ENCODE measurements at places on chromosomes 2 and 18.

DNA sequence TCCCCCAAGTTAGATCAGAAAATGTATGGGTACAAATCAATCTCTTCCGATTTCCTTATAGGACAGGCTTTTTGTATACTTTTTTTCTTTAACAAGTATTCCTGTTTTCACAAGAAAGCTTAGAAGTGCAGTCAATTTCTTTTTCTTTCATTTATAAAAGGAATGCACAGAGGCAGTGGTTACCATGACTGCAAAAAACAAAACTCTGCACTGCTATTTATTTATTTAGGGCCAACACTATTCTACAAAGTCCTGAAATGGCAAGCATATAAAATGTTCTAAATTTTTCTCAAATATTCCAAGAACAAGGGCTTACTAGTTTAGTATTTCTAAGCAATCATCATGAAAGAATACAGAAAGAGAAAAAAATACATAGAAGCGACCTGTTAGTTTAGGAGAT is 22.2 kb downstream of the ATAD2B start:
- DNase-seq: no peak

DNA sequence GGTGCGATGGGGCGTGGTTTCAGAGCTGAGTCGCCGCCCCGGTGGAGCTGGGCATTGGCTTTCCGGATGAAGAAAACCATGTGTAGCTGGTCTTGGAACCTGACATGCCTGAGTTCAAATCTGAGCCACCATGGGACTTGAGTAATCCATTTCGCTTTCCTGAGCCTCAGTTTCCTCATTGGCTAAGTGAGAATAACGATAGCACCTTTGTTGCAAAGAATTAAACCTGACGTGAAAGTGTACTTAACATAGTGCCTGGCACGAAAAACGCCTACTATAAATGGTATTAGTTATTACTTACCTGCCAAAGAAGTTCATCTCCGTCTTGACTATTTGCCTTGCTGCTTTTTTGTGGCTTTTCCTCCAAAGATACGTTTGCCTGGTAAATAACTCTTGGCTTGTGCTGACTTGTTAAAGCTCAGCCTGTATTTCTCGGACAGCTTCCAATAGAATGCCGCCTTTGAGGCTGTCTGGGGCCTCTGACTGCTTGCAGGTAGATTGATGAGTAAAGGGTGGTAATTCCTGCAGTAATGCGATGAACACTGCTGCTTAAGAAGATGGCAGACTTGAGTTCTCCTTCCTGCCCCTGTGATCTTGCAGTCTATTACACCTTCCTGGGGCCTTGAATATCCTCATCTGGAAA is 1.3 kb downstream of the CDCA7 start:
- DNase-seq: no peak

- no peak for DNase-seq
Observed at GRCh38 chr2:10170256-10170655, 47.7 kb downstream of the RRM2 start.

DNA sequence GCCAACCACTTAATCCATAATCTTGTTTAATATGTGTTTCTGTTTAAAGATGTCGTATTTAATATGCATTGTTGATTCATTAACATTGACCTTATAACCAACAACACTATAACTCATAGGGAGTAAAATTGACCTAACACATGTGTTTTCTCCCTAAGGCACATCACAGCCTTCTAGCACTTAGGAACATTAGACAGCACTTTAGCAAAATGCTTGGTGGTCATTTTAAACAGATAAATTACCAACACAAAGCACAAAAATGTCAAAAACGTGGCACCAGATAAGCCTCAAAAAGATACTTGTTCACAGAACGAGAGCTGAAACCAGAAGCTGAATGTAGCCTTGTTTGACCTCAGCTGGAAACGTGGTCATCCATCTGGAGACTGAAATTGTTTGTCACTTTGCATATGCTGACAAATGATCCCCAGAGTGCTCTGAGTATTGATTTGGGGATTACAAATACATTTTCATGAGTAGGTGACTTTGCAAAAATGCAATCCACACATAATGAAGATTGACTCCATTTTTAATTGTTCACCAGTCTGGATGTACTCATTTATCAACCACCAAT is 139.2 kb downstream of the CCDC102B start:
- DNase-seq: no peak

DNA sequence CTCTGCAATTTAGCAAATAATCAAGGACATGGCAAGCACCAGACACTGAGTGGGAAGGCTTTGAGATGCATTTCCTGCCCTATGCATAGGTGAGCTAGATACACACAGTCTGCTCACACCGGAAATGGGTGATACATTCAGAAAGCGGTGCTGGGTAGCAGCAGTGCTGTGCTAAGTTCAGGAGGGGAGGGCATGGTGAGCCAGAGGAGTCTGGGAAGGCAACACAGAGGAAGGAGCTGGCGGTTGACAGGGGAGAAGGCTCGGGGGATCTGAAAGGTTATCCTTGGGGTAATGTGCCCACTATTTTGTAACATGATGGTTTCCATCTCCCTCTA is 57.4 kb upstream of the EPAS1 start:
- DNase-seq: peak; percentile 24

GRCh38 chr18:11387880-11388279 is 221.5 kb upstream of the SLC35G4 start:
- DNase-seq: no peak

- DNase-seq: no peak
Observed at GRCh38 chr18:36532394-36532793, 234.9 kb downstream of the FHOD3 start.

Measured in stimulated activated CD4-positive, alpha-beta T cell treated with anti-CD3 and anti-CD28 coated beads, Interleukin-15, amount 100 ng/mL, for 1 hour (primary cell).